H1 (cell line): ENCODE measurements at places on chromosomes 2 and 18. TPM values are rescaled to one million over a fixed set of nuclear protein-coding genes. Genes with fewer than 3 reads are reported as not detected.
A peak's percentile ranks its signal among the peaks of the same experiment; 100 is the strongest.

GRCh38 chr2:199739413-199740110 lies 111.4 kb downstream of the FTCDNL1 start:
- H3K27me3 ChIP-seq = no peaks in the 10 kb centered on the region
- H3K4me3 ChIP-seq = no peak overlapping the region
- H3K4me1 ChIP-seq = peaks cover 11% of the 10 kb centered on the region; the same call in 1 of the 2 replicates
- DNase-seq = peak; percentile 96
- no peaks in the 10 kb centered on the region for H3K36me3 ChIP-seq

DNA sequence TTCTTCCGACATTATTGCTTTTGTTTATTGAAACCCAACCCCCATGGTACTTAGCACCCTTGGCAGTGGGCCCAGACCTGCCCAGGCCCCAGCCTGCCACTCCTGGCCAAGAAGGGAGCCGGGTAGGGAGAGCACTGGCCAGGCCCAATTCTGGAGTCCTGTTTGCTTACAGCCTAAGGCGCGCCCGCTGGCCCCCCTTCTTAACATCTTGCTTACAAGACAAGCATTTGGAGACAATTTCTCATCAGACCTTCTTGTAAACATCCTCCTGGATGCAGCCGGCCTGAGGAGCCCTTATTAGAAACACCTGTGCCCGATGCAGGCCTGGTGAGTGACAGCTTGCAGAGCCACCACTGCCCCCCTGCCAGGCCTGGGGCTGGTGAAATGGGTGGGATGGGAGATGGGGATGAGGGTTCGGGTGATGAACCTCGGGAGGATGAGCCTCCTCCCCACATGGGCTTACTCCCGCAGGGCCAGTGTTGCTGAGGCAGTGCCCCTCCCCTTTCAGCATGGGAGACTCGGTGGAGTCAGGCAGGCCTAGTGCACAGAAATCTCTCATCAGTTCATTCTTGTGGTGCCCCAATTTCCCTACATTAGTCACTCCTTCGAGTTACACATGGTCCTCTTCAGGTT lies 217.5 kb downstream of the CYP26B1 start:
- H3K36me3 ChIP-seq = no peaks in the 10 kb centered on the region
- DNase-seq = no peak
- no peak overlapping the region for H3K27ac ChIP-seq

GRCh38 chr2:31933066-31933465 lies 77.7 kb downstream of the MEMO1 start:
- H3K27ac ChIP-seq = no peak overlapping the region
- H3K36me3 ChIP-seq = no peaks in the 10 kb centered on the region
- no peaks in the 10 kb centered on the region for H3K4me1 ChIP-seq
- H3K4me3 ChIP-seq = no peak overlapping the region
- DNase-seq = no peak

DNA sequence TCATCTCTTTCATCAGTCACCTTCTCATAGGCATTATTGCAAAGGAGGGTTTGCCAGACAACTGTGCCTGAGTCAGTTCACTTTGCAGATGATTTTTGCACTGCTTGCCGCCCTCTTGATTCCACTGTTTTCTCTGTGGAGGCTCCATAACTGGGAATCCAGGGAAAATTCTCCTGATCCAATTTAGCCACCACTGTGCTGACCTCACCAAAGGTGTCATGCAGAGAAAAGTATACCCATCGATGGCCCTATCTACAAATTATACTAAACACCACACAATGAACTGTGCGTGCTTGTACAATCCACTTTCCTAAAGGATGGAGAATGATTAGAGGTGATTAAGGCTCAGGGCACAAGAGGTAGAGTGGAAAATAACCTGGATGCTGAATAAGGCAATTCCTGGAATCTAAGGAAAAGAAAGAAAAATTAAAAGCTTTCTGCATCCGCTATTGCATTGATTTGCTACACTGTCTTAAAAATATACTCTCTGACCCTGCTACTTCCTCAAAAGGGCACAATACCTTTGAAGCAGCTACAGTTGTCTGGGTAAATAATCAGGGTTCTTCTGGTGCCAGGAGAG lies 409.4 kb downstream of the RIT2 start:
- H3K27ac ChIP-seq = no peak overlapping the region
- DNase-seq = no peak
- no peaks in the 10 kb centered on the region for H3K36me3 ChIP-seq
- H3K4me3 ChIP-seq = no peak overlapping the region
- H3K27me3 ChIP-seq = no peaks in the 10 kb centered on the region
- no peaks in the 10 kb centered on the region for H3K4me1 ChIP-seq

- H3K4me1 ChIP-seq = no peaks in the 10 kb centered on the region
- no peaks in the 10 kb centered on the region for H3K27me3 ChIP-seq
- no peak overlapping the region for H3K27ac ChIP-seq
- H3K36me3 ChIP-seq = no peaks in the 10 kb centered on the region
- no peak for DNase-seq
Observed at GRCh38 chr2:226508005-226508404, 291.6 kb downstream of the IRS1 start.

DNA sequence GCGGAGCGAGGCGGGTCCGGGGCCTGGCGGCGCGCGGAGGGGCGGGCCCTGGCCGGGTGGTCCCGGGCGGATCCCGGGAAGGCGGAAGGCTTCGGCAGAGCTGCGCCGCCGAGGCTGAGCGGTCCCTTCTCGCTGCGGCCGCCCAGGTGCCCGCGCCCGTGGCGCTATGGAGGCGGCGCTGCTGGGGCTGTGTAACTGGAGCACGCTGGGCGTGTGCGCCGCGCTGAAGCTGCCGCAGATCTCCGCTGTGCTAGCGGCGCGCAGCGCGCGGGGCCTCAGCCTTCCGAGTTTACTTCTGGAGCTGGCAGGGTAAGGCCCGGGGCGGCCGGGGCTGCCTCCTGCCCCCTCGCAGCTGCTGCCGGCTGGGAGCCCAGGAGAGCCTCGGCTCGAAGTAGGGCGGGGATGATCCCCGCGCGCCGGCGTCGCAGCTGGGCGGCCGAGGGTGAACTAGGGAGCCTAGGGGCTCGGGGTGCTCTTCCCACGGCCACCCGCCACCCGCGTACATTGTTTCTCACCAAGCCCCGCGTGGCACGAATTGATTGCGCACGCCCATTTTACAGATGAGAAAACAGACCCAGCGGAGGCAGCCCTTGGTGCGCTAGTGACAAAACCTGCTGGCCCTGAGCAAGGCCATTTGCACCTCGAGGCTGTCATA lies at the start of gene SLC66A3:
Gene SLC66A3 (plus strand): TSS at position 87 of the 655 bp plus-strand sequence. CDS start 80 bp downstream, at position 167.
- no peaks in the 10 kb centered on the region for H3K4me1 ChIP-seq
- H3K36me3 ChIP-seq = no peaks in the 10 kb centered on the region
- H3K27ac ChIP-seq = peak within 1 kb of the TSS; percentile 61; the same call in 1 of the 2 replicates
- peak within 1 kb of the TSS; percentile 62 for H3K4me3 ChIP-seq

GRCh38 chr2:219178377-219179175 lies 501 bp downstream of the RETREG2 start:
- no peak overlapping the region for H3K27ac ChIP-seq
- DNase-seq = no peak
- H3K4me3 ChIP-seq = peak overlapping the region; percentile 78
- H3K27me3 ChIP-seq = no peaks in the 10 kb centered on the region
- no peaks in the 10 kb centered on the region for H3K4me1 ChIP-seq

DNA sequence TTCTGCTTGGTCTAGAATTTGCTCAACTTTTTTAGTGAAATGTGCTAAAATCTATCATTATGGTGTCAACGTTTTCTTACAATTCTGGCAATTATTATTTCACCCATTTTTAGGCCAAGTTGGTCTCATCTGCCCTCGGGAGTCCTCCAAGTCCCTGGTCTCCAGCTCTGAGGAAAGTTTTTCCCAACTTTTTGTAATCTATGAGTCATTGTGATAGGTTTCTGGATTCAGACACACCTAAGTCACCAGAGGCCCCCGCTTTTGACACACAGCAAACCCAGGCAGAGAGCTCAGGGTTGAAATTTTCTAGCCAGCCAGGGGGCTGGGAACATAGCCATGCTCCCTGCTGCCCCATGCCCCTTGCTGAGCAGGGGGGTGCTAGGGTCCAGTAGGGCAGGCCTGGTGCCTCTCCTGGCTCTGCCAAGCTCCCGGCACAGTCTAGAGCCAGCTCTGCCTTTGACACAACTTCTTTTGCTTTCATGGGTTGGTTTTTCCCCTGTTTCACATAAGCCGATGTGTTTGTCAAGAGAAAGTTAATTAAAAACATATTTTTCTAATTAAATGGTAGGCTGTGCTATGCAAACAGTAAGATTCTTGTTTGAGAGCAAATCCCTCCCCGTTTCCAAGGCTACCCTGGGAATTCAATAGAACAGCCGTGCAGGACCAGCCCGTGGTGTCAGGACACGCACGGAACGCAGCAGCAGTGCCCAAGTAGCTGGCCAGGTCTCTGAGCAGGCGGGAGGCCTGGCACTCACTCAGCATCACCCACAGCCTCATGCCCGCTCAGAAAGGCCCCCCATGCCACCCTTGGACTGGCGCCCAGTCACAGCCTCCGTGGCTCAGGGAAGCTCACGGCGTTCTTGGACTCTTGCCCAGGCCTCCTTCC lies 25.5 kb upstream of the SNED1 start:
- H3K27ac ChIP-seq = no peak overlapping the region
- H3K4me1 ChIP-seq = no peaks in the 10 kb centered on the region
- H3K36me3 ChIP-seq = no peaks in the 10 kb centered on the region
- H3K27me3 ChIP-seq = no peaks in the 10 kb centered on the region
- no peak for DNase-seq

GRCh38 chr2:234621120-234621519 lies 124.2 kb upstream of the ARL4C start:
- DNase-seq = no peak
- no peak overlapping the region for H3K27ac ChIP-seq
- H3K36me3 ChIP-seq = no peaks in the 10 kb centered on the region
- no peak overlapping the region for H3K4me3 ChIP-seq

- no peaks in the 10 kb centered on the region for H3K36me3 ChIP-seq
- H3K4me3 ChIP-seq = peak overlapping the region; percentile 46
- no peaks in the 10 kb centered on the region for H3K4me1 ChIP-seq
- H3K27me3 ChIP-seq = peaks cover 3% of the 10 kb centered on the region; the same call in 1 of the 2 replicates
Observed at GRCh38 chr2:241734208-241734466, 293 bp upstream of the D2HGDH start.

DNA sequence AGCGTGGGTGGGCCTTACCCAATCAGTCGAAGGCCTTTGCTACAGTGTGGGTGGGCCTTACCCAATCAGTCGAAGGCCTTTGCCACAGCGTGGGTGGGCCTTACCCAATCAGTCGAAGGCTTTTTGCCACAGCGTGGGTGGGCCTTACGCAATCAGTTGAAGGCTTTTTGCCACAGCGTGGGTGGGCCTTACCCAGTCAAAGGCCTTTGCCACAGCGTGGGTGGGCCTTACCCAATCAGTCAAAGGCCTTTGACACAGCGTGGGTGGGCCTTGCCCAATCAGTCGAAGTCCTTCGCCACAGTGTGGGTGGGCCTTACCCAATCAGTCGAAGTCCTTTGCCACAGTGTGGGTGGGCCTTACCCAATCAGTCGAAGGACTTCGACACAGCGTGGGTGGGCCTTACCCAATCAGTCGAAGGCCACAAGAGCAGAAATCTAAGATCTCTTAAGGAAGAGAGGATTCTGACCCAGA lies 16.3 kb upstream of the GAL3ST2 start:
- no peak overlapping the region for H3K4me3 ChIP-seq
- H3K4me1 ChIP-seq = no peaks in the 10 kb centered on the region
- no peaks in the 10 kb centered on the region for H3K27me3 ChIP-seq
- DNase-seq = no peak
- H3K36me3 ChIP-seq = no peaks in the 10 kb centered on the region
- no peak overlapping the region for H3K27ac ChIP-seq

DNA sequence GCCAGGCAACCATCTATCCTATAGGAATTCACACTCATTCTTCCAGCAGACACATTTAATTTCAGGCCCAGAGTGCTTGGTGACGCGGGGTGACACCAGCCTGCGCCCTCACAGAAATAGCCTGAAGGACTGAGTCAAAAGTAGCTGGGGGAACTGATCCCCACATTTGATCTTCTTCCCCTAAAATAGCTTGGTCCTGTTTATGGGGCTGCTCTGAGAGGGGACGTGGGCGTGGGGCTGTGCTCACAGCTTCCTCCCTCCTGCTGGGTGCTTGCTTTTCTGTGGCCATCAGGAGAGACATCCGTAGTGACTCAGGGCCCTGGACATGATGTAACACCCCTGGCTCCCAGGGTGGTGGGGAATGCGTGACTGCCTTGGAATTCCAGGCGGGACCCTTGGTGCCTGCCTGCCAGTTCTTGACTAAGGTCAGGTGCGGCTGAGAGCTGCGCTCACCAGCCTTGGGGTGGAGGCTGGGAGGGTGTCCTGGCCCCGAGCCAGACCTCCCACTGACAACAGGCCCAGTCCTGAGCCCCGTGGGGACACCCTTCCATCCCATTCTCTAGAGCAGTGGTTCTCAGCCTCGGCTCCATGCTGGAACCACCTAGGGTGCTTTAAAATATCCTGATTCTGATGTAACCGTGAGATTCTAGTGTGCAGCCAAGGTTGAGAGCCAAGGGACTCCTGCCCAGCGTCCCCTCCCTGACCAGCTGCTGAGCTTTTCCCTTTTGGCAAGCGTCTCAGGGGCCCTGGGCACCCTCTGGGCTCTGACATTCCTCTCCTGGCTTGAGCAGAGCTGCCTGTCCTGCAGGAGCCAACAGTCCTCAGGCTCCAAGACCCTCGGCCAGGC lies 47.4 kb upstream of the SMAD7 start:
- no peak overlapping the region for H3K27ac ChIP-seq
- H3K36me3 ChIP-seq = no peaks in the 10 kb centered on the region
- DNase-seq = peak; percentile 70
- no peaks in the 10 kb centered on the region; the same call in 1 of the 2 replicates for H3K27me3 ChIP-seq
- H3K4me1 ChIP-seq = peaks cover 14% of the 10 kb centered on the region
- no peak overlapping the region for H3K4me3 ChIP-seq

DNA sequence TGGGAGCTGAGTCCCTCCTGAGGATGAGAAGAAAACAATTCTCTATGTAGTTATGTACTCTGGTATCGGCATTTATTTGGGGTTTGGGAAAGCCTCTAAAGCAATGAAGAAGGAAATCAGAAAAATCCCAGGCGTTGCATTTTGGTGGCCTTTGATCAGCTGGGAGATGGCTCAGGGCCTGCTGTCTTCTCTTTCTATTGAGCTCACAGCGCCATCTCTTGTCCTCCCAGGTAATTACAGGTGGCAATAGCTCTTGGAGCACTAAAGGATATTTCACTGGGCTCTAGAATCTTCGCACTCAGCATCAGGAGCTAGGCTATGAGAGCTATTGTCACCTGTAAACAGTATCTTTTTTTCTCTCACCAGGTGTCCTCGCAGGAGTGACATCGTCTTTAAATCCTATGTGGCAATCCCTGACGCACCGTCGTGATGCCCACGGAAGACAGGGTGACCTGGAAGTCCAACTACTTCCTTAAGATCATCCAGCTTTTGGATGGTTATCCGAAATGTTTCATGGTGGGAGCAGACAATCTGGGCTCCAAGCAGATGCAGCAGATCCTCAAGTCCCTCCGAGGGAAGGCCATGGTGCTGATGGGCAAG lies 76.1 kb upstream of the PMAIP1 start:
- H3K4me3 ChIP-seq = no peak overlapping the region
- H3K27ac ChIP-seq = no peak overlapping the region
- peak; percentile 89 for DNase-seq
- H3K36me3 ChIP-seq = no peaks in the 10 kb centered on the region
- H3K4me1 ChIP-seq = no peaks in the 10 kb centered on the region
- no peaks in the 10 kb centered on the region for H3K27me3 ChIP-seq

- no peaks in the 10 kb centered on the region for H3K36me3 ChIP-seq
- DNase-seq = no peak
- H3K4me3 ChIP-seq = no peak overlapping the region
- no peaks in the 10 kb centered on the region for H3K4me1 ChIP-seq
- no peak overlapping the region for H3K27ac ChIP-seq
Observed at GRCh38 chr2:65136253-65136652, 6.3 kb upstream of the RAB1A start.

Gene GAL3ST2
- total RNA-seq = not detected in 2 replicates

Gene IER3IP1
- 7.9 and 8.5 TPM in 2 replicates for total RNA-seq

Gene PMAIP1
- 75.1 and 84.1 TPM in 2 replicates for total RNA-seq

Gene DUSP11
- total RNA-seq = 17.8 and 19.1 TPM in 2 replicates

Gene UGT1A3
- total RNA-seq = not detected in 2 replicates

Gene RAMP1
- total RNA-seq = 0.65 and 2.0 TPM in 2 replicates
